T follicular helper cell (primary cell): ENCODE measurements at places on chromosomes 4 and X.

- DNase-seq, result no peak
These were observed 179.4 kb upstream of the PACRGL start for GRCh38 chr4:20520901-20521300.

GRCh38 chrX:130485870-130486269, 84.1 kb downstream of the RBMX2 start:
- no peak for DNase-seq

DNA sequence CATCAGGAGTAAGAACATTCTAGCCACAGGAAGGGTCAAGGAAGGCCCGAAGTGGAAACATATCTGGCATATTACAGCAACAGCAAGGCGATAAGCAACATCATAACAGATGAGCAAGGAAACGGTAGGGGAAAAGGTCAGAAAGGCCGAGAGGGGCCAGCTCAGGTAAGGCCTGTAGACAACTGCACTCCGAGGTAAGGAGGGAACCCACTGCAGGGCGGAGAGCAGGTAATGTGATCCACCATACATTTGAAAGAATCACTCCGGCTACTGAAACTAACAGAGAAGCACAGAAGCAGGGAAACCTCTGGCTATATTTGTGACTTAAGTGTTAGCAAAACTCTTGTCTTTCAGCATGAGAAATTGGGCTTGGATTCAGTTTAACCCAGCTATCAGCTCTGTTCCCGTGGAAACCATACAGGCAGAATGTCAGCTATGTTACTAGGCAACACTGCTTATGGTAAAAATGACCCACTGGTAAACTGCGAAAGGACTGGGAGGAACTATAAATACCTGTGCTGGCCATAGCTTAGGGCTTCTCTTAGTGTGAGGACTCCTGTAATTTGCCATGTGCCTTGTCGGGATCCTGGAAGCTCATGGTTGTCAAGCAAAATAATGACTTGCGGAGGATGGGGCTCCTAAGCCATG, 31.0 kb downstream of the FRYL start:
- no peak for DNase-seq

DNA sequence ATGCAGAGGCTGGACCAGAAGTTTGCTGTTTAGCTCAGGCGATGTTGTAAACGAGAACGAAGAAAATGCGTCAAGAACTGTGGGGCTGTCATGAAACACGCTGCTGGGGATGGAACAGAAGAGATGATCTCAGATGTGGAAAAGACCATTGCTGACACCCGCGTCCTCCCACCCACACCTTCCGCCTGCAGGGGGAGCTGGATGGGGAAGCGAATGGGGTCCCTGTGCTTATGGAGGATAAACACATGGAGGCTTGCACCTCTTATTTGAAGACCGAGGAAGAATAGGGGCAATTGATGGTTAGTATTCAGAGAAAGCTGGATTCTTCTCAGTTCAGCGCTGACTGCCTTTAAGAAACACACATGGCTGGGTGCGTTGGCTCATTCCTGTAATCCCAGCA, 63.9 kb downstream of the GPR143 start:
- DNase-seq, result no peak

DNA sequence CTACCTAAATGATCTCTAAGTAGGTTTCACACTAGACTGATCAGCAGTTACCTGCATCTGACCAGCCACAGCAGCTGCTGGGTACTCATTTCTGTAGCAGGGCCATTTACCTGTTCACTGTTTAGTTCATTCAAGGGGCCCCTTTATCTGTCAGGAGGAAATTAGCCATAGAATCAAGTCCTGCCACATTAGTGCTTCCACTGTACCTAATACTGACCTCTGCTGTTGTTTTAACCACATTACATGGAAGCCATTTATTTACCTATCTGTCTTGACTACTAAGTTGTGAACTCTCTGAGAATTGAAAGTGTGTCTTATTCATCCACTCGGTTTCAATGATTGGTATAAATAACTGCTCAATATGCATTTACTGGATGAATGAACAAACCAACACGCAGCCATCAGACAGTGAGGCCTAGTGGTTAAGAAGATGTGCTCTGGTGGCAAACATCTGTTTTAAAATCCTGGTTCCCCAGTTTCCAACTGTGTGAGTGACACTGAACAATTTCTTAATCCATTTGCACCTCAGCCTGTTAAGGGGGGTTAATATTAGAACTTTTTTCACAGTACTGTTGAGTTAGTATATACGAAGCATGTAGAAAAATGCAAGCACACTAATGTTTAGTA, 30.0 kb upstream of the ANXA5 start:
- no peak for DNase-seq

DNA sequence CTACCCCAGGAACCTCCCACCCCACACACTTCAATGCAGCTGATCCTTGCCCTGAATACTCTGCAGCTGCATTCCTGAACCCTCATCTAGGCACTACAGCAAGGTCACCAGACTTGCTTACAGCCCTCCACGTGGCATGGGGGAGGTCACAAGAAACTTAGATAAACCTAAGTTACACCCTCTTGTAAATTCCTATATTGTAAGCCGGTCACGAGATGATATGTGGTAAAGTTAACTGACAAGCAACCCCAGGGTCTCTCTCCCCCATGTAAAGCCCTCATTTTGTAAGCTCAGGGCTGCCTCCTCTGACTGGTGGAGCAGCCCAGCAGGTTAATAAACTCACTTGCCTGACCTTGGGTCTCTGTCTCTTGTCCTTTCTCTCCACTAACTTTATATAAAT, 570.7 kb downstream of the PCDH7 start:
- no peak for DNase-seq

GRCh38 chrX:19748896-19749680, 138.3 kb downstream of the SH3KBP1 start:
- no peak for DNase-seq

DNA sequence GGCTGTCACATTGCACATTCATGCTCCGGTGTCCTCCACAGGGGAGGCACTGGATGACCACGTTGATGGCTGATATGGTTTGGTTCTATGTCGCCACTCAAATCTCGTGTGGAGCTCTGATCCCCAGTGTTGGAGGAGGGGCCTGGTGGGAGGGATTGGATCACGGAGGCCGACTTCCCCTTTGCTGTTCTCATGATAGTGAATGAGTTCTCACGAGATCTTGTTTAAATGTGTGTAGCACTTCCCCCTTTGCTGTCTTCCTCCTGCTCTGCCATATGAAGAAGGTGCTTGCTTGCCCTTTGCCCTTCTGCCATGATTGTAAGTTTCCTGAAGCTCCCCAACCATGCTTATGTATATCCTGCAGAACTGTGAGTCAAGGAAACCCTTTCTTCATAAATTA, 22.3 kb upstream of the NAT8L start:
- DNase-seq, result no peak

DNA sequence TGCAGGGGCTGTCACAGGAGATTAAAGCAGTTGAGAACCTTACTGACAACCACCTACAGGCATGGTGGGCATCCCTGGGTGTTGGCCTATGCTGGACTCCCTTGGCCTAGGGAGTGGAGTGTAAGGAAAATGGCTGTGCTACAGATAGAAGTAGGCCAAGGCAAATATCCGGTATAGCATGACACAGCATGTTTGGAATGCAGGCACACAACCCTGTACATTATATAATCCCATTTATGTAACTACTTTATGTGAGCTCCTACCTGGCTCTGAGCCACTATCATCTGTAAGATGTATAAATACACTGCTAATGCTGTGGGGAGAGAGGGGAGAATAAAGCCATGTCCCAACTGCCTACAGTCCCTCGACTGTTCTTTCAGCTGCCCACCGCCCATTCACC, 38.7 kb upstream of the KCTD8 start:
- DNase-seq, result no peak

GRCh38 chr4:124890522-124890921, 178.0 kb upstream of the ANKRD50 start:
- DNase-seq, result no peak

- no peak for DNase-seq
These were observed 60.5 kb upstream of the TSPAN7 start for GRCh38 chrX:38500866-38501265.

GRCh38 chrX:103556963-103557612, 28.2 kb upstream of the TCEAL4 start:
- DNase-seq, result no peak

- no peak for DNase-seq
These were observed 450.1 kb upstream of the TENM3 start for GRCh38 chr4:181793096-181793495.

DNA sequence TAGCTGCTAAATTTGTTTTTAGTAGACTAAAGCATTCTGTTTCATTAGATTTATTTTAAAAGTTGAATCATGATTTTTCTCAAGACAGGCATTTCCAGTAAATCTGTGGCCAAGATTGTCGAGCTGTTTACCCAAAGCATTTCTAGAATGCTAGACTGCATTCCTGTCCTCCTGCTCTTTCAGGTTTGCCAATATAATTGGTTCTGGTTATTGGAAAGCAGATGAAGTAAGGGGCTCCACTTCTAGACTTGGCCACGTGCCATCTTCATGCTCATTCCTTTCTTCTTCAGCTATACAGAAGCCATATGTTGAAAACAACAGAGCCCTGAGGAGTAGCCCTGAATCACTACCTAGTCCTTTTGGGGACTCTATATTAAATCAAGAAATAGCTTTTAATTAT, 62.5 kb downstream of the PGRMC2 start:
- no peak for DNase-seq

GRCh38 chr4:105458001-105458400, 15.9 kb downstream of the PPA2 start:
- no peak for DNase-seq

DNA sequence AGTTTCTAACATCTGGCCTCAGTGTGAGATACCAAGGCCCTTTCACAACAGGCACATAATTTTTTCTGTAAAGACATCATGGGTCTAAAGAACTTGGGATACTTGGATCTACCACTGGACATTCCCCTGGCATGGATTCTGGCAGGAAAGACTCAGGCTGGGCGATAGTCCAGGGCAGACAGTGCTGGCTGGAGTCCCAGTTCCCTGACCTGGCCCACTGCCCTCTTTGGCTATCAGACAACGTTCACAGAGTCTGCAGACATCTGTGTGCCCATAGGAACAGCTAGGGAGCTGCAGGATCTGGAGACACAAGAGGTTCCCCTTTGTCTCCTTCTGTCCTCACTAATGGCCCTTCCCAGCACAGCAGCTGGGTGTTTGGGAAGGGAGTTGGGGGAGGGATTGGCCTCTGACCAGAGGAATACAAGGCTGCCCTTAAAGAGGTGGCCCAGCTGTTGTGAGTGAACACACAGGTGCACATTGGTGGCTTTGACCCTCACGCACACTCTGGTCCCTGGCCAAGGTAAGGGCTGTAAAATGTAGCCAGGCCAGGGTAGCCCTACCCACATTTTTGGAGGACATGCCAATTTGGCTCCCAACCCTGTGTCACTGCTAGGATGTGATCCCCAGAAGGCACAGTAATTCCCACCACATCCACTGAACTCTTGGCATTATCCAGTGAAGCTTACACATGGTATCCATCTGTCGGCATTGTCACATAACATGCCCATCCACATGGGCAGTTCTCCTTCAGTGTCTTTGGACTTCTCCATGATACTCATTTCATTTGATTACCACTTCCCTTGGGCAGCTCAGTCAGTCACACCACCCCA, 72.3 kb downstream of the SOX3 start:
- DNase-seq, result no peak

DNA sequence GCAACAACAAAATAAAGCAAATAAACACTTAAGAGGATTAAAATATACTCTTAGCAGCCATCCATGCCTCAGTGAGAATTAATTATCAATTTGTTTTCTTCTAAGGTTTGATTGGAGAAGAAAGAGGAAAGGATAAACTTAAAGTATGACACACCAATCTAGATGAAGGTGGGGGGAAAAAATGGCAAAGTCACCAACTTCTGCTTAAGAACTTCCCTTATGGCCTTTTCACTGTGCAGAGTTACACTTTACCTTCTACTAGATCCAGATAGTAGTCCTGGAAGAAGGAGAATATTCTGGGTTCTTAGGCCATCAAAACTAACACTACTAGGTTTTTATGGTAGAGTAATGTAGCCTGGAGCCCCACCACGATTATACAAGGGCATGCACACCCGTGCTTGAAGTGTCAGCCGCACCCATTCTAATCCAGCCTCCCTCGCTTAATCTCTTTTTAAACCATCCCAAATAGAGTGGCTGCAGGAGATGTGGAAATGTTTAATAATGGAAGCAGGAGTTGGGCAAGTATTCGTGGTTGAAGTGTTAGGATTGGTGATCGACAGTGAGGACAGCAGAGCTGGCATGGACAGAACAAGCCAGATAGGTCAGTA, 14.1 kb downstream of the ENPEP start:
- no peak for DNase-seq

GRCh38 chr4:56906489-56907393, 959 bp upstream of the REST start:
- DNase-seq, result no peak

GRCh38 chr4:87377816-87378215, 13.2 kb downstream of the HSD17B11 start:
- no peak for DNase-seq

DNA sequence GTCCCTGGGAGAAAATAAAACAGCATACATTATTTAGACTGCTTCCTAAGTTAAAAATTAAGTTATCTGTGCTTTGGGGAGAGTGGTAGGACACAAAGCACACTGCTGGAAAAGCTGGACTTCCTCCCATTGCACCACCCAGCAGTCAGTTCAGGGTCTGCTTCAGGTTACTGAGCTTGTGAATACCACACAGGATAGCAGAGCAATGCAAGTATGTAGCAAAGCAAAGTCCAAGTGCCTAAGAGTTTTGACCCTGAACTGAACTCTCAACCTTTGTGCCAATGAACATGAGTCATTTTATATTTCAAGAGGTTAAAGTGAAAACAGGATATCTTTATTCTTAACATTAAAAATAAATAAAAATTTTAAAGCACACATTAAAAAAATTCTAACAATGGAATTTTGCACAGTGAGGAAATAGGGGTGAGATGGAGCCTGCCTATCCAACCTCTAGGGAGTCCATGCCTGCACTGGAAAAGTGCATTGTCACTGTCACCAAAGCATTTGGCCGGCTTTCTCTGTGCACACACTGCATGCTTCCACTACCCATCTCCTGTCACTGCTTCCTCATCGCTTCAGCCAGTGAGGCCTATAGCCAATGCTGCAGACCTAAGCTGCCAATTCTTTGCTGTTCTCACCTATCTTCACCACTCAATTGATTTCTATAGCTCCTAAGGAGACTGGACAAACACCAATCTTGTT, 50.9 kb downstream of the ABCG2 start:
- no peak for DNase-seq

- DNase-seq, result no peak
These were observed 440.4 kb upstream of the ZFP42 start for GRCh38 chr4:187555174-187555573.

- no peak for DNase-seq
These were observed 45.9 kb upstream of the UNC5C start for GRCh38 chr4:95594629-95595028.

DNA sequence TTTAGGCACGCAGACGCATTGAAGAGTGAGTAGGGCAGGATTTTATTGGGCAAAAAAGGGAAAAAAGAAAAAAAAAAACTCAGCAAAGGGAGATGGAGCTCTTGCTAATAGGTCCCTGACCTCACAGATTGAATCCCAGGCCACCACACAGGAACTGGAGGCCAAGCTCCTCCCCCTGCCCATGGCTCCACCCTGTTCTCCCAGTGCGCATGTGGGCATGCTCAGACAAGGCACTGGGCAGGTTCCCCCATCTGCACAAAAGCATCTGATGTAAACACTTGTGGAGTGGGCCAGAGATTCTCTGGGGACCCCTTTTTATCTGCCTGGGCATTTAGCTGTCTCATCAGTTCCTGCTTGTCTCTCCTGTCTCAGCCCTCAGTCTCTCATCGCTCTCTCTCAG, 9.5 kb downstream of the FRMD7 start:
- DNase-seq, result no peak

- DNase-seq, result no peak
These were observed 44.8 kb downstream of the MSN start for GRCh38 chrX:65712005-65712806.
